Left renal cortex interstitium (tissue), 4 donors: ENCODE measurements at places on chromosomes 3 and 15. TPM values are rescaled to one million over a fixed set of nuclear protein-coding genes. Genes with fewer than 3 reads are reported as not detected.

DNA sequence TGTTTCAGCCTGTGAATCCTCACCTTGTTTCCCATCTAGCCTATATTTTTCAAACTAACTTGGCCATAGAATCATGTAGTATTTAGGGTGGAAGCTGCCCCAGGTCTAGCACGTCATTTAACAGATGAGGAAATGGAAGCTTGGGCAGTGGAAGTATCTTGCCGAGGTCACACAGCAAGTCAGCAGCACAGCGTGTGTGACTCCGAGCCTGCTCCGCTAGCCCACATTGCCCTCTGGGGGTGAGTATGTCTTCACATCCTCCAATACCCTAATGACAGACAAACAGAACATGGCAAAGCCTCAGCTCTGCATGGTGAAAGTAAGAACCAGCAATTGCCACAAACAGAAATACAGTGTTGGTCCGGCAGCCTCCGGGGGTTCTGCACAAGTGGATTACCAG is 2.2 kb upstream of the CCR5 start:
- DNase-seq: no peak

- no peak for DNase-seq
These were observed 3.0 kb downstream of the RPL39L start for GRCh38 chr3:187136337-187136736.

- DNase-seq: no peak
These were observed 15.8 kb downstream of the IQSEC1 start for GRCh38 chr3:13057282-13058040.

Gene ACAD11
- 41.3 TPM for polyA plus RNA-seq

- DNase-seq: no peak
These were observed 112.7 kb downstream of the KLF13 start for GRCh38 chr15:31439328-31439727.

GRCh38 chr3:138461246-138461645 is 26.8 kb downstream of the ESYT3 start:
- no peak for DNase-seq

DNA sequence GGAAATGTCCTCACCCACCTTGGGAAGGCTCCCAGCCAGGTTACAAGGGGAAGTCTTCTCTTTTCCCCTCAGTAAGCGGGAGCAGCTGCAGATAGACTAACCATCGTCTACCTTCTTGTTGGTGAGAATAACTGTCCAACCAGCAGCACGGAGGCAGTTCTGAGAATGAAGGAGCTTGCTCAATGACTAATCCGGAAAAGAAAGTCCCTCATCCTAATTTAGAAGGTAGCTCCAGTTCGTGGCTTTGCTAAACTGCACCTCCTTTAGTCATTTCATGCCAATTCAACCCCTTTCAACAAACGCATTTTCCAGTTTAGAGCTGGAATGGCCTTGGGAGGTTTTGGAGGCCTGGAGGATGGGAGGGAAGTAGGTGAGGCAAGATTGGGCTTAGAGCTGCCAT is 527.4 kb upstream of the PROK2 start:
- DNase-seq: no peak

GRCh38 chr3:86800116-86800515 is 190.8 kb downstream of the VGLL3 start:
- no peak for DNase-seq

- DNase-seq: no peak
These were observed 5.0 kb downstream of the SLC28A1 start for GRCh38 chr15:84889313-84889990.
